NCI-H69 (cell line): ENCODE measurements at places on chromosomes 12 and 14.
A peak's percentile ranks its signal among the peaks of the same experiment; 100 is the strongest.

DNA sequence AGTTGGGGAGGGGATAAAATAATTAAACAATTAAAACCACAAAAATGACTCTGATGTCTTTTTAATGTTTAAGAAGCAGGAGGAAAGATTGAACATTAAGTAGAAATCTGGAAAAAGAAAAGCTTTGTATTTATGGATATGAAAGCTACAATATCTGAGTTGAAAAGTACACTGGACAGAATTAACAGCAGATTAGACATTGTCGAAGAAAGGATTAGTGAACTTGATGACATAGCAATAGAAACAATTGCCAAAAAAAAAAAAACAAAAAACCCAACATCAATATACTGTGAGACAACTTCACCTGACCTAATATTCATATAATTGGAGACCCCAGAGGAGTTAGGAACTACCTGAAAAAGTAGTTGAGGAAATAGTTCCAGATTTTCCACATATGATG, 289.5 kb upstream of the RGS6 start:
- no peak for DNase-seq

GRCh38 chr12:95634622-95635621, 83.6 kb upstream of the USP44 start:
- peak; percentile 86 for DNase-seq

GRCh38 chr14:90585106-90585505, 188.3 kb downstream of the CALM1 start:
- DNase-seq = no peak

DNA sequence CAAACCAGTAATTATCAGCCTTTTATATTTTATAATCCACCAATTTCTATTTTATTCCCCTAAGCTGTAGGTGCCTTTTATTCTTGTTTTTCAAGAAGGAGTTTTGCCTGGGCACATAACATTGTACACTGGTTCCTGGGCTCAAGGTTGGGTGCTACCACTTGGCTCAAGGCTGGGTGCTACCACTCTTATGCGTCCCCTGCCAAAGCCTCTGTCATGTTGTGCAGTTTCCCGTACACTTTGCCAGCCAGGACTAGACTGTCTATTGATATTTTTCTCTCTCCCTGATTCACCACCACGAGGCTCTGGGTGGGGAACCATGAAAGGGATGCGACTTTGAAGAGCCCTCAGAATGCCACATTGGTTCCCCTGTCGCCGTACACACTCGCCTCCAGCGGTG, 52.5 kb upstream of the VASH1 start:
- DNase-seq = peak; percentile 11

DNA sequence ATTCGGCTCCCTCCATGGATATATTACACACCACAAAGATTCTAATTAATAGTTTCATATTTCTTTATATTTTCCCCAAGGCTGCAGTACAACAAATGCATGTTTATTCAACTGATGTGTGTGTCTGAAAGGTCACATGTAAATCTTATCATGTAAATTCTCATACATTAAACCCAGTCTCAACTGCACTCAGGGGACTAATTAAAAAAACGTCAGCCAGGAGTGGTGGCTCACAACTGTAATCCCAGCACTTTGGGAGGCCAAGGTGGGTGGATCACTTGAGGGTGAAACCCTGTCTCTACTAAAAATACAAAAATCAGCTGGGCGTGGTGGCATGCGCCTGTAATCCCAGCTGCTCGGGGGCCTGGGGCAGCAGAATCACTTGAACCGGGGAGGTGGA, 67.8 kb downstream of the MAP3K9 start:
- no peak for DNase-seq

GRCh38 chr12:65867394-65867793, 43.1 kb downstream of the HMGA2 start:
- no peak for DNase-seq

DNA sequence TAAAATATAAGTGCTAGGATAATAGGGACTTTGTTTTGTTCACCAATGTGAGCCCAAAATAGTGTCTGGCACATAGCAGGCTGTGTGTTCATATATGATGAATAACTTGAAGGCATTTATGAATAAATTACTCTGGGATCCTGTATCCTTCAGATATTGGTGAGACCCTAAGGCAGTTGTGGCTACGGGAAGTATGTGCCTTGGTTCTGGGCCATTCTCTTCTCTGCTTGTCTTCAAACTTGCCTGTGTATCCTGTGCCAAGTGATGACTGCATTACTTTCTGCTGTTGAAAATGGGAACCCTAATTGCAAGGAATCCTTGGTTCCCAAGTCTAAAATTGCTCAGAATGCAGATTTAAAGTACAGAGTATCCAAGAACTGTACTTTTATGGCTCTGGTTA, 67.6 kb upstream of the KTN1 start:
- no peak for DNase-seq

GRCh38 chr14:91029456-91030217, 30.8 kb downstream of the RPS6KA5 start:
- DNase-seq = no peak

- DNase-seq = no peak
Measured at GRCh38 chr14:91693346-91693745, 38.5 kb downstream of the CATSPERB start.

DNA sequence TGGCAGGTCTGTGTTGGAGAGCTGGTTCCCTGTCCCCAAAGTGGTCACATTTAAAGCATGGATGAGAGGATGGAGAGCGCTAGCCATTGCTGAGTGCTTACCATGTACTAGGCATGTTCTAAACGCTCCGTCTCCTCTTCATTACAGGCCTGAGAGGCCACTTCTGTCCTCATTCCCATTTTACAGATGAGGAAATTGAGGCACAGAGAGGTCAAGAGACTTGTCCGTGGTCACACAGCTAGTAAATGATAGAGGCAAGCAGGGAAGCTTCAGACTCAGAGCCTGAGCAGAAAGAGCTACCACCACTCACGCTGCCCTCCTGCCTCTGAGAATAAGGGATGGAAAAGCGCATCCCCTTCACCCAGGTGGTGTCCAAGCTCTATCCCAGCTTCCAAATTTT, 64.3 kb downstream of the SLC25A47 start:
- no peak for DNase-seq

DNA sequence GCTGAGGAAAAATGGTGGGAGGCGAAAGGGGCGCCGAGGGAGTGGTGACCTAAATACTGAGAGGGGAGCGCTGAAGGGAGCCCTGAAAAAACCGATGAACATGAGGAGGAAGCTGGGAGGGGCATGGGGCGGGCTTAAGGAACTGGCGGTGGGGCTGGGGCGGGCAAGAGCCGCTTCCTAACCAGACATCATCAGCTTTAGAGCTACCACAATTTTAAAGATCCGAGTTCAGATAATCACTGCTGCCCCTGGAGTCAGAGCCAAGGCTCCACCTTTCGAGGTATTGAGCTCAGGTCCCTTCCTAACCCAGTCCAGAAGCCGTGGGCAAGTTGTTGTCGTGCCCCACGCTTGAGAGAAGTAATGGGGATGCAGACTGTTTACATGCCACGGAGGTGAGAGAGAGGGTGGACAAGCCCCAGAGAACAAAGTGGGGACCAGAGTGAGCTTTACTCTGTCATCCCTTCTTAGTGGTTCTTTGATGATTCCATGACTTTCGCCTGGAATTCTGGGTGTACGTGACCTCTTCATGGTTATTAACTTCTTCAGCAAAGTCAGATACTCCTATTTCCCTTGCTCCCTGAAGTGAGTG, 393 bp downstream of the ORMDL2 start:
- DNase-seq = no peak

DNA sequence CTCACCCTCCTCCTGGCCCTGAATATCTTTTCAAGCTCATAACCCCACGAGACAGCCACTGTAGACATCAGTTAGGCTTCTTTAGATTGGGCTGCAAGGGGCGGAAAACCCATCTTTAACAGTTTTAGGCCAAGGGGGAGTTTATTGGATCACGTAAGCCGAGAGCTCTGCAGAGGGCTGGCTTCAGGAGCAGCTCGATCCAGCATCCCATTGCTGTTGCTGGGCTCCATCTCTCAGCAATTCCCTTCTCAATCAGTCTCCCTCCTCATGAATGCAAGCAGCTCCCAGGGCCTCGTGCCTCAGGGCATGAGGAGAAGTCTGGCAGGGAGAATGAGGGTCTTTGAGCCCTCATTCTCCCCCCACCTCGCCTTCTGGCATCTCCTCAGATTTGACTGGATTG, 59.4 kb downstream of the ADGRD1 start:
- no peak for DNase-seq

DNA sequence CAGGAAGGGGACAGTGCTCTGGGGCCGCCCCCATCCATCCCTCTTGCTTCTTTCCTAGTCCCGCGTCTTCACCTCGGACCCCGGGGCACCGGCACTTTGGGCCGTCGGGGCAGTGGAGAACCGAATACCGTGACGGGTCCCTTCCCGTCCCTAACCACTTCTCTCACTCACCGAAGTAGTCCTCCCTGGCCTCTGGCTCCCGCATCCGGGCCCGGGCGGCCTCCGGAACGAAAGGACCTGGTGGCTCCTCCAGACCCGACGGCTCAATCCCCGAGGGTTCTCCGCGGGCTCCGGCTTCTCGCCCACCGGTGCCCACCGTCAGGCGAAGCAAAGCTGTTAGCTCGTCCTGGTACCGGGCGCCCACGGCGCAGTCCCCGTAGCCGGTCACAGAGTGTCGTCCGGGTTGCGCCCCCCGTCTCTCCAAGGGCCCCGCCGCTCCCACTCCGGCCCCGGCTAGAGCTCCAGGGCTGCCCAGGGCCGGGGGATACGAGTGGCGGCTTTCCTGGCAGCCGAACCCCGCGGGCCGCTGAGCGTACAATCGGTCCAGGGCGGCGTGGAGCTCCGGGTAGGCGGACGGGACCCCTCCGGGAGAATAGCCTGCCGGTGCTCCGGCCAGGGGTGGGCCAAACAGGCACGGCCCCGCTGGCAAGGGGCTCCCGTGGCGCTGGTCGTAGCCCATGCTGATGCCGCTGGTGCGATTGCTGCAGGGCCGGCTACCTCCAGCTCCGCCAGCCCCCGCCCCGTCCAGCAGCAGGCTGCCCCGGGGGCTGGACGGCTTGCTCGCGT, 1.1 kb downstream of the AJUBA start:
- peak; percentile 50 for DNase-seq

DNA sequence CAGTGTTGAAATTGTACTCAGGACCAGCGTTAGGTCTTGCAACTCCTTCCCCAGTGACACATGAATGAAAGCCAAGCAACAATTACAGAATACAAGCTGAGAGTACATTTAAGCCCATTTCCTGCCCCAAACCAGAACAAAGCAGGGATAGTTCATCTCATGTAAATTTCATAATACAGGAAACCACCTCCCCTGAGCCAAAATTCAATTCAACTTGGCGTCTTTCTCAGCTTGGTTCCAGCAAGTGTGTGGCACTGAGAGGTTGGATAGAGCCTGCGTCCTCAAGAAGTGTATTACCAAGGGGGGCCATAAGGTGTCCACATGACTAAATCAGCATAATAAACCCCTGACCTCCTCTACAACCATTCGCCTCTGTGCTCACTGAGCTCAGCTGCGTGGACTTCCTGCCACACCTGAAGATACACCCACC, 278.9 kb upstream of the CRY1 start:
- DNase-seq = peak; percentile 43

- DNase-seq = peak; percentile 82
Measured at GRCh38 chr14:35369701-35370191, 34.8 kb downstream of the NFKBIA start.

DNA sequence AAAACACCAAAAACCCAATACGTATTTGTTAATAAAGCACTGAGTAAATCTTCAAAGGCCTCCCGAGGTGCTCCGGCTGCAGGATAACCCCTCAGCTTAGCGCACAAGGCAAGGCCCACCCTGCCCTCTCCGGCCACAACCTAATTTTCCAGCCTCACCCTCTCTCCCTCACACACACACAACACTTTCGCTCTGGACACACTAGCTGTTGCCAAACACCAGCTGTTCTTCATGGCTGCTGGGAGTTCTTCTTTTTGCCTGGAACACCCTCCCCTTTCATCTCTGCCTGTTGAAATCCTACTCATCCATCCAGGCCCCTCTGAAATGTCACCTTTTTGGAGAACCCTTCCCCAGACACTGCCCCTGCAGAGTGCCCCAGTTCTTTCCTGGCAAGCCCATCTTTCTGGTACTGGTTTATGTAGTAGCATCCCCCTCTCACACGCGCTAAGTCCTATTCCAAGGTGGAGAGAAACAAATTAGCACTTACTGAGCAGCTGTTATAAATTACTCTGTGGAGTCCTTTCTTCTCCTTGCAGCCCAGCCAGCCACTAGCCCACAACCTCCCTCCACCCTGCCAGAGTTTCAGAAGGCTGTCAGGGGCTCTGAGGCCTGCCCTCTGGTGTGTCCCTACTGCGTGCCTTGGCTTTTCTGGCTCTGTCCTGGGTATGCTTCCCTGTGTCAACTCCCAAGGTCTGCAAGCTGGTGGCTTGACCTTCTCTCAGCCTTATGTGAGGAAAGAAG, 805 bp upstream of the CRACR2A start:
- peak; percentile 77 for DNase-seq

- DNase-seq = peak; percentile 71
Measured at GRCh38 chr12:102479099-102479885, 1.1 kb downstream of the IGF1 start.

- peak; percentile 94 for DNase-seq
Measured at GRCh38 chr14:36423430-36423829, 96.6 kb downstream of the NKX2-1 start.

DNA sequence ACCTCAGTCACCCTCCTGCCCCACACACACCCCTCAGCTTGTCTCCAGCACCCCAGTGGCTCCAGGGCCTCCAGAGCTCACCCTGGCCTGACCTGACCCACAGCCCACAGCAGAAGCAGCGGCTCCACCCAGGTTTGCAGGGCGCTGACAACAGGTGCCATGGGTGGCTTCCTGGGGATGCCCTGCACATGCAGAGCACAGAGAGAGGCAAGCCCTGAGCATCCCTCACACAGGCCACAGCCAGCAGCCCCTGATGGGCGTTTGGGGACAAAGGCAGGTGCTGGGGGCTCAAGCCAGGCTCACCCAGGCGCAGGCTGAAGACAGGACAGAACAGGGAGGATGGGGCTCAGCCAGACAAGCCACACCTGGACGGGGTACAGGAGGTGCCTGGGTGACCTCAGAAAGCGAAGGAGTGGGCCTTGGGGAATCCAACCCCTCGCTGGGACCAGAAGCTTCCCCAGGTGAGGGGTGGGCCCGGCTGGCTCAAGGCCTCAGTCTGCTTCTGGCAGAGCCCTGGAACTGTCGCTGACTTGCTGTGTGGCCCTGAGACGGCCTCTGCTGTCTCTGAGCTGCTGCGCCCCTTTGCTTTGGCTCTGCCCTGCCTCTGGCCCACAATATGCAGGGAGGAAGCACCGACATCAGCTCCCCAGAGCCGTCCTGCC, 10.6 kb downstream of the ARL6IP4 start:
- DNase-seq = no peak

DNA sequence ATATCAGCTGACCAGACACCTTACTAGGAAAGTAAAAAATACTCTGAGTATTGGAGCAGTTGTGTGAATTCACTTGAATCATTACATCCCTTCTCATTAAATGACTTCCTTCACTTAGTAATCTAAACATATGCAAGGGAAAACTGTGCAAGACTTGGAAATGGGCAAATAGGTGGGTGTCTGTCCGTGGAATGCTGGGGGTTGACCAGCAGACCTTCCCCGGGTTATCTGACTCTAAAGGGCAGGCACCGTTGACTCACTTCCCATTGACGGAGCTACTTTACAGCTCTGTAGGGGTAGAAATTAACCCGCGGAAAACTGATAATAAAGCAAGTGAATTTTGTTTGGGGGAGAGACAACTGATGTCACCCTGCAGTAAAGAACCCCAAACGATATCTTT, 199.3 kb downstream of the TTC7B start:
- DNase-seq = no peak
